Activated T-helper 2 cell treated with anti-CD3 and anti-CD28 coated beads, Interferon-gamma antibody, Interleukin-2, Interleukin-4, amounts not matched to agents 10 μg/mL and 5 μg/mL and 100 μg/mL, durations not matched to agents 14 hours and 24 hours and 36 hours (primary cell): ENCODE measurements at places on chromosomes 5 and 9. TPM values are rescaled to one million over a fixed set of nuclear protein-coding genes. Genes with fewer than 3 reads are reported as not detected.

LECT2 gene
- not detected in 2 replicates for total RNA-seq

DNA sequence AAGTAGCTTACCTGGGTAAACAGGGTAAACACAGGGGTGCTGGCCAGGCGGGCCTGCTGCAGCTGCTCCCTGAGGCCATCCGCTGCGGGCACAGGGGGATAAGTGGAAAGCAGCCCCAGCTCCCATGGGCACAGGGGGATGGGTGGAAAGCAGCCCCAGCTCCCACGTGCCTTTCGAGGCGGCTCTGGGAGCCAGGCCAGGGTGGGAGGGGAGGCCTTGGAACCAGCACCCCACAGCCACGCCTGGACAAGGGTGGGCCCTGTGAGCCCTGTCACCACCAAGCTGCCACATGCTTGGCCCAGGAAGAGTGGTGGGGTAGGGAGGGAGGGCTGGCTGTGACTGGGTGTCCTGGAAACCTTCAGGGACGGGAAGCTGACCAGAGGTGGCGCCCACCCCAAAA is 7.8 kb upstream of the CARD9 start:
- no peak overlapping the region for H3K4me3 ChIP-seq
- no peak for DNase-seq
- no peaks in the 10 kb centered on the region for H3K27me3 ChIP-seq

DNA sequence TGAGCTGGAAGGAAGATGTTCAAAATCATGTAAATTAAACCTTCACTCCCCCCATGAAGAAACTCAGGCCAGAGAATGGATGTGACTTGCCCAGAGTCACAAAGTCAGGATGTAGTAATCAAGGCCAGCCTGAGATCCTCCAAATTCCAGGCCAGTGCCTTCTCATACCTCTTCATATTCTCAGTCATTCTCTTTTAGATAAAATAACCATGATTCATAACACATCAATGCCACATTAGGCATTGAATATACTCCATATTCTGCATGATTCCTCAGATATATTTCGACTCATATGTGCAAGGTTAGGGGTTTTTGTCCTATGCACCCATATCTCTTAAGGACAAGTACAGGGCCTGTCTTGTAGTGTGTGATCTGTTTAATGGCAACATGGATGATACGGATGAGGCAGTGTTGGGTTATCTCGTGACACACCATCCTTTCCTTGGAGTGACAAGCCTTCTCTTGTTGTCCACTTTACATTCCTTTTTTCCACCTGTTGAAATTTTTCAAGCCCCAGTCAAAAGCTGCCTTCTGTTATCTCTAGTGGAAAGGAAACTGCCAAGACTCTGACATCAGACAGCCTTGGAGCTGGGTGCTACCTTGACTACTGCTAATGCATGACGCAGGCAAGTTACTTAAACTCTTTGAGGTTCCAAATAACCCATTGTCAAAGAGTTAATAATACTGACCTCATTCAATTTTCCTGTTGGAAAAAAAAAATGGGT is 227.5 kb upstream of the NR4A3 start:
- peaks cover 18% of the 10 kb centered on the region for H3K4me1 ChIP-seq
- H3K36me3 ChIP-seq, result no peaks in the 10 kb centered on the region
- H3K27ac ChIP-seq, result no peak overlapping the region
- no peak overlapping the region for H3K4me3 ChIP-seq
- H3K27me3 ChIP-seq, result peaks cover 3% of the 10 kb centered on the region

DNA sequence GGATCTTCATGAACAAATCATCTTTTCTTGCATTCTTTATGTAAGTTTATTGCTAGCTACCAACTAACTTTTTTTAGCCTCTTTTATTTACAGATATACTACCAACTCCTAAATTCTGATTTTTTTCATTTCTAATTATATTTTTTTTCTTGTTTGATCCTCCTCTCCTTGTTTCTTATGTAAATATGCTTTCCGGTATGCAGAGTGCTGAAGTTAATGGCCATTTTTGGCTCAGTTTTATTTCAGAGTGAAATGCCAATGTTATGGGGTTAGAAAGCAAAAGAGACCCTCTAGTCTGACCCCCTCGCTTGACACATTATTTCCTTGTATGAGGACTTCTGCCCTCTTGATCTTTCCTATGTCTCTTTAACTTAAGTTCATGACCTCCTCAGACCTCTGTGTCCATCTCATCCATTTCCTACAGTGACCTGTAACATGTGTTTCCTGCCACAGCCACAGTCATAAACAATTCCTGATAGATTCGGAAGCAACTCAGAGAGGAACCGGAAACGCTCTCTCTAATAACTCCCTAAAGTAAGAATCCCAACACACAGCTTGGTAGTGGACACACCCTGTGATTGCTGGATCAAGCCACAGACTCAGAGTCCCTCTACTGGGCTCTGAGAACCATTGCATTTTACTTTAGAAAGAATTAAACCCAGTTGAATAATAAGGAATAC is 42.9 kb upstream of the AFAP1L1 start:
- no peak overlapping the region for H3K27ac ChIP-seq
- DNase-seq, result no peak
- H3K4me3 ChIP-seq, result no peak overlapping the region
- H3K27me3 ChIP-seq, result peaks cover 30% of the 10 kb centered on the region
- H3K36me3 ChIP-seq, result no peaks in the 10 kb centered on the region

- peaks cover 1% of the 10 kb centered on the region for H3K4me1 ChIP-seq
- H3K4me3 ChIP-seq, result no peak overlapping the region
- no peak overlapping the region for H3K27ac ChIP-seq
- H3K36me3 ChIP-seq, result no peaks in the 10 kb centered on the region
- no peak for DNase-seq
These were observed 24.5 kb downstream of the MRPS30 start for GRCh38 chr5:44833249-44833648.
